Stimulated activated CD8-positive, alpha-beta memory T cell treated with anti-CD3 and anti-CD28 coated beads, Interleukin-2, amount 100 ng/mL, for 1 hour (primary cell): ENCODE measurements at places on chromosomes 2 and 18.

DNA sequence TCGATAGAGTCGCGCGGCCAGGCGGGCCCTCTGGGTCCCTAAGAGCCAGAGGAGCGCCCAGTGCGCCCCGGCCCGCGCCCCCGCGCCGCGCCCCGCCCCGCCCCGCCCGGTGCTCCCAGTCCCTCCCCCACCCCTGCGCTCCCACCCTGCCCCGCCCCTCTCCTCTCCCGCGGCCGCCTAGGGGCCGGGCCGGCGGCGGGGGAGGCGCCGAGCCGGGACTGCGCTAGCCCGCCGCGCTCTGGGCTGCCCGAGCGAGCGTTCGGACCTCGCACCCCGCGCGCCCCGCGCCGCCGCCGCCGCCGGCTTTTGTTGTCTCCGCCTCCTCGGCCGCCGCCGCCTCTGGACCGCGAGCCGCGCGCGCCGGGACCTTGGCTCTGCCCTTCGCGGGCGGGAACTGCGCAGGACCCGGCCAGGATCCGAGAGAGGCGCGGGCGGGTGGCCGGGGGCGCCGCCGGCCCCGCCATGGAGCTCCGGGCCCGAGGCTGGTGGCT is at the start of gene GPC1:
GPC1 (plus strand) TSS at position 207 of the 491 bp plus-strand sequence; CDS start at position 463, 256 bp downstream.
- peak; percentile 14 for DNase-seq

- DNase-seq, result no peak
These were observed 384.4 kb downstream of the TSN start for GRCh38 chr2:122139739-122140420.

DNA sequence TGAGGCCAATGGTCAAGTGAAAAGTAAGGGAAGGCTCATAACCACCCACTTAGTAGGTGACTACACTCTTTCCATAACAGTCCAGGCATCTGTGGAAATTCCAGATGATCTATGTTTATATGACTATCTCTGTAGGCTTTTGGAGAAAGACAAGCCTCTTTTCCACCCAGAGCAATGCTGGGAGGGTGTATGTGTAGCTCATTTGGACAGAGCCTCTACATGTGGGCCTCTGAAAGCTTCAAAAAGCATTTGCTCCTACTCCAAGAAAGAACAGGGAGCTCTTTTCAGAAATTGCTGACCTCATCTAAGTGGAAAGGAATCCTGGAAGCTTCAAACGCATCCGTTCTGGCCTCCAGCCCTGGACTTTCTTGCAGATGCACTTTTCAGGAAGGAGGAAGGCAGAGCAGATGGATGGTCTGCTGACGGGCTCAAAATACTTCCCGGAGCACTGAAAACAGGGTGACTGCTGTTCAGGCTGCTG is 308.7 kb downstream of the LRATD1 start:
- DNase-seq, result no peak

- no peak for DNase-seq
These were observed 2.4 kb downstream of the B3GNT7 start for GRCh38 chr2:231397928-231398294.

DNA sequence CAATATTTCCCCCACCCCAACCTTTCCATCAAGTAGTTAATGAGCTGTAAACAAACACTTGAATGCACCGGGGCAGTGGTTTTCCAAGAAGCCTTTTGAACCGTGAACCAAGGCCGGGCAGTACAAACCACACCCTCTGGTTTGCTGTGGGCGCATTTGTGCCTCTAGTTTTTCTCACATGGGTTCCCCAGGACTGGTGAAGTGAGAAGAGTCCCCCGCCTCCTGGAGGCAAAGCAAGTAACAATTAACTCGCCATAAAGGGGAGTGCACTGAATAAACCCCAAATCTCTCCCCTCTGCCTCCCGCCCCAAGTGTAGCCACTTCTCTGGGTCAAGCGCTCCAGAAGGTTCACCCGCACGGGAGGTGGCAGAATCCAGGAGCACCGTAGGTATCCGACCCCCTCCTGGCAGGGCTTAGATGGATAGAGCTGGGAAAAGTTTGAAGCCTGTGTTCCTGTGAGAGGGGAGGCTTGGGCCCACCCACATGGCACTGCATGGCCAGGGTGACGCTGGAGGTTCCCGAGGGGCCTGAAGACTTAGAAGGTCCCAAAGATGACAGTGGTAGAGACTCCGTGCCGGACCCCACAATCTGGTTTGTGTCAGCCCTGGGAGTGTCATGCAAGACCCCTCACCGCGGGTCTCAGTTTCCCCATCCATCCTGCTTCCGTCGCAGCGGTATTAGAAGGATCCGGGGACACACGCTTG is 182.2 kb downstream of the SMAD2 start:
- no peak for DNase-seq

DNA sequence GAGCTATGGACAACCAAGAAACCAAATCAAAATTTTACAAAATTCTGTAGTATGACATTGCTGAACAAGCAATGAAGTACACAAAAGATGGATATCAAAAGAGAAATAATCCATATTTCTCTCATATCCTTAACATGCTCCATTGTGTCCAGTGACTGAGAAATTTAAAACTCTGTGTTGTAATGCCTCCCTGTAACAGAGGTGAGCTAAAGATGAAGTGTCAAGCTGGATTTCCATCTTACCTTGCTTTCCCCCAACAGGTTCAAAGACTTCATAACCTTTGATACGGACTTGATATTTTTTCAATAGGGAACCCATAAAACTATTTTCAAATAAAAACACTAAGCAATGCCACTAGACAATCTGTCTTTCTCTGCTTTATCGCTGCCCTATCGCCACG is 95.7 kb upstream of the SERTAD2 start:
- no peak for DNase-seq

GRCh38 chr2:83365476-83365875 is 1093.6 kb downstream of the SUCLG1 start:
- DNase-seq, result no peak

DNA sequence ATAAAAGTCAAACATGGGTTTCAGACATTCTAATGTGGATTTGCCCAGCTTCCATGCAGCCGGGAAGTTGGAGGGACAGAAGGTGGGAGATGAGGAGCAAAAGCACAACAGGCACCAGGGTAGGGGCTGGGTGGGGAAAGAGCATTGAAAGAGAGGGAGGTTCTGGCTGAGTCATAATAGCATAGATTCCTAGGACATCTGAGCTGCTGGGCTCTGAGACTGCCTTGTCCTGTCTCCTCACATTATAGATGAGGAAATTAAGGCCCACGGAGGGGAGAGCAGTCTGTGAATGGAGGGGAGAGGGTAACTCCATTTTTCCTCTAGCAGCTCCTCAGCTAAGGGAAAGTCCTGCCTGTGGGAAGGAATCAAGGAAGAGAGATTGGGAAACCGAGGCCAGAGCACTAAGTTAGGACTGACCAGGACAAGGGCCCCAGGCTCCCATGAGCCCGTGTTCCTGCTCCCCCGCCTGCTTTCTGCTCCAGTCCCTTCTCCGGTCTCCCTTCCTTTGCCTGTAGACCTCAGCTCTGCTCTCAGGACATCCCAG is 26.2 kb downstream of the SH2D6 start:
- no peak for DNase-seq

DNA sequence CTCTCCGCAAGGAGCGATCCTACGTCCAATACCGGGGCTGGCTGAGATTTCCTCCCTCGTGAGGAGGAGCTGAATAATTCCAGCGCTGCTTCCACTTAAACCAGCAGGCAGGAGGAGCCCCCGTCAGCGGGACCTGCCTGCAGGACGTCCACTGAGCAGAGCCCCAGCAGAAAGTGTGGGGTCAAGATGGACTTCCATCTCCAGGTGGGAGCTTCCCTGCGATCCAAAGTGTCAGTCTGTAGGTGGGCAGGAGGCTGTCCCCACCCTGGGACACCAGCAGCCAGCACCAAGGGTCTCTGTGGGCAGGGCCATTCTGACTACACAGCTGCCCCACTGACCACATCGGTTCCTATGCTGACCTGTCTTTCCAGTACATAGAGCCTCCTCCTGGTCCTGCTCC is 462 bp upstream of the OTOS start:
- no peak for DNase-seq

DNA sequence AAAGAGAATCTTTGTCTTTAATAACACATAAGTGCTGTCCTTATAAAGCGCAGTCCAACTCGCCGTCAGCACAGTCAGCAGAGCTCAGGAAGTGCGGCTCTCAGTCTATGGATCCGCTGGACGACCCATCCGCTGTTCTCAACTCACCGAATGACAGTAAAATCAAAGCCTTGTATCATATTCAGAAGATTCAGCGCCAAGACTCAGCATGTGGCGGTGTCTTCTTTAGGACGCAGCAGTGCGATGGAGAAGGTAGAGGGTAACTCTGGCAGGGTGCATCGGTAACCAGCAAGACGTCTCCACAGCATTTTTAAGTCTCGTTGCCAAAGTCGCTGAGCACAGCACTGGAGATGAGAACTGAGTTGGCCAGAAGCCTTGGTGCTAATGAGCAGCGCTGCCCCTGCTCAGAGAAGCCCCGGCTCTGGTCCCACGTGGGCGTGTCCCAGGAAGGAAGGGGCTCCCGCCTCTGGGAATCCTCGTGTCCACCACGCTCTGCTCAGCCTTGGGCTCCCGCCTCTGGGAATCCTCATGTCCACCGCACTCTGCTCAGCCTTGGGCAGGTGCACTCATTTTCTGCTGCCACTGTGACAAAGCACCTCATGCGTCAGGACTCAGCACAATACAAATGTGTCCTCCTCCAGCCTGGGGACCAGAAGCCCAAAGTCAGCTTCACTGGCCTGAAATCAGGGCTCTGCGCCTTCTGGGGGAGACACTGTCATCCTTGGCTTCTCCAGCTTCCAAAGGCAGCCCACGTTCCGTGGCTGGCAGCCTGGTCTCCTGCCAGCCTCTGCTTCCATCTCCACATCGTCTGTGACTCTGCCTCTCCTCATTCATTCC is 238.0 kb upstream of the SALL3 start:
- DNase-seq, result no peak

DNA sequence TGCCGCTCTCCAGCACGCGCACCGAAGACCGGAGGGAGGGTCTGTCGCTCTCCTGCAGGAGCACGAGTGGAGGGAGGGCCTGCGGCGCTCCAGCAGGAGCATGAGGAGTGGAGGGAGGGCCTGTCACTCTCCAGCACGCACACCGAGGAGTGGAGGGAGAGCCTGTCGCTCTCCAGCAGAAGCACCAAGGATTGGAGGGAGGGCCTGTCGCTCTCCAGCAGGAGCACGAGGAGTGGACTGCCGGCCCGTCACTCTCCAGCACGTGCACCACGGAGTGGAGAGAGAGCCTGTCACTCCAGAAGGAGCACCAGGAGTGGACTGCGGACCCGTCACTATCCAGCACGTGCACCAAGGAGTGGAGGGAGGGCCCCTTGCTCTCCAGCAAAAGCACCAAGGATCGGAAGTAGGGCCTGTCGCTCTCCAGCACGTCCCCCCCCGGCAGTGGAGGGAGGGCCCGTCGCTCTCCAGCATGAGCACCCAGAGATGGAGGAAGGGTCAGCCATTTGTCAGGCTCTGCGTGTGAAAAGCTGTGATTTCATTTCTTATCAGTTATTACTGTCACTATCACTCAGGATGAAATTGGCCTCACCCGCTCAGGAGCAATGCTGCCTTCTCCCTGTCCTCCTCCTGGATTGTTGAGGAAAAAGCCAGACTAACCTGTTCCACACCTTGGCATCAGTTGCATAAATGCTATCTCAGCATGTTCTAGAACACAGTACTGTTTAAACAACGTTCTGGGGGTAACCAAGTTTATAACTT is 35.9 kb downstream of the ADI1 start:
- no peak for DNase-seq

DNA sequence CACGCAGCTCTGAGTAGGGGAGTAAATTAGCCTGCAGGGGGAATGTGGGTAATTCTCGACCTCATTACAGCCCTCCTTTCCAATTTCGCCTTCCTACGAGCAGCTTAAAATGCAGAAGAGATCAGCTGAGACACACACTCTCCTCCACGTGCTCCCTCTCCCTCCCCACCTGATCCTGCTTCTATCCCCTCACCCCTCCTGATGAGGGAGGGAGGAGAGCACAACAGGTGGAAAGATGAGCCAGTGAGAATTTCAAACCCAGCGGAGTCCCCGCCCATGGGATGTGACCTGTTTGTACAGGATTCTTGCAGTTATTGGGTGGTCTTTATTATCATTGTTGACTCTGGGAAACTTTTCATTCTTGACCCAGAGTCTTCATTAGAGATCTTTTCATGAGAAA is 35.5 kb downstream of the DDX18 start:
- no peak for DNase-seq

GRCh38 chr2:45207101-45207500 is 197.8 kb upstream of the SIX2 start:
- DNase-seq, result no peak

DNA sequence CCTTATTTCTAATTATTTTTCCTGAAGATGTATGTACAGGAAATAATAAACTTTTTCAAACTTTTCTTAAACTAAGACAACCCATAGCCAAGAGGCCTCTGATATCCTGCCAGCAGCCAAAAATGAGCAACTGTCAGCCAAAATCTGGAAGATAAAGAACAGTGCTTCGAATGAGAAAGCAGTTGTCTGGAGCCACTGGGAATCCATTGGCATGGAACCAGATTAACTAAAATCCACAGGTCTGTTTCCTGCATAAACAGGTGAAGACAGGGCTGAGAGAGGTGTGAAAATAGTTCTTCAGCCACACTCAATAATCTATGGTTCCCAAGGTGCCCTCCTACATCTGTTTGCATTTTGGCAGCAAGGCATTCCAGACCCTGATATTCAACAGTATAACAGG is 1076.7 kb upstream of the PIK3C3 start:
- DNase-seq, result no peak

DNA sequence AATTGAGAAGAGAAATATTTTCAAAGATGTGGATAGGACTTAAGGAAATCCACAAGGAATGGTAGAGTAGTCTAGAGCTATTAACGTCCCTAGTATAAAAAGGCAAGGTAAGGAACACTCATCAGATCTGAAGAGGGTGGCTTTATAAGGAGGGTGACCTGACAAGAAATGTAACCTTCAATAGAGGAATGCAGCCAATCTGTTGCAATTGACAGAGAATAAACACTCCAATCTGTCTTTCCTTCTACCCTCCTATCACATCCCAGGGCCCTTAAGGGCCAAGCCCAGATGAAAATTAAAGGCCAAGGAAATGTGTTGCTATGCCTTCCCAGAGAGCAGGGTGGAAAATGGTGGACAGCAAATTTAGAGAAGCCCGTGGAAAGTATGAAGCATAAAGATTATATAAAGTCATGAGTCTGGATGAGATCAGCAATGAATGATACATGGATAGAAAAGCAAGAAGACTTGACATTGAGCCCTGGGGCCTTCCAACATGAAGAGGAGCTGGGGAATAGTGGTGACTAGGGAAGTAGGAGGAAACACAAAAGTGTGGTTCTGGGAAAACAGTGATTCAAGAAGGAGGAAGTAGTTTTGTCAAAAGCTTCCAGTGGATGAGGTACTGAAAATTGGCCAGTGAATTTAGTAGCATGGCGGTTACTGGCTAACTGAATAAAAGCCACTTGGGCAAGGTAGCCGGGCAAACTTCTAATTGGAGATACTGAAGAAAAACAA is 270.6 kb upstream of the TANK start:
- no peak for DNase-seq

- no peak for DNase-seq
These were observed 22.4 kb upstream of the FEZ2 start for GRCh38 chr2:36620321-36620720.

DNA sequence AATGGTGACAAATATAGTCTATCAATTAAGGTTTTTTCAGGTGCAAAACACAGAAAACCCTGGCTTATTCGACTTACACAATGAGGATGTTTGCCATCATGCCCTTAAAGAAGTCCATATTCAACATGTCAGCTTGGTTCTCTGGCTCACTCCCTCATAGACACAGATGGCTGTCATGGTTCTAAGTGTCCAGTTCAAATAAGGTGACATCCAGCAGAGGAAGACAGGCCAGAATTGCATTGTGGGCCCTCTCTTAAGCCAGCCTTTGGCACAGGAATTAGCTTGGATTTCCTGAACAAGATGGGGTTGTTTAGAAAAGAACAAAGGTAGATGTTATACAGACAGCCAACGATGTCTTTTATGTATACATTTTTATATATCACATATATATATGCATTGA is 18.7 kb upstream of the SLC1A4 start:
- DNase-seq, result no peak
